ENCODE measurements at places on chromosomes 12 and 14.
A peak's percentile ranks its signal among the peaks of the same experiment; 100 is the strongest.

DNA sequence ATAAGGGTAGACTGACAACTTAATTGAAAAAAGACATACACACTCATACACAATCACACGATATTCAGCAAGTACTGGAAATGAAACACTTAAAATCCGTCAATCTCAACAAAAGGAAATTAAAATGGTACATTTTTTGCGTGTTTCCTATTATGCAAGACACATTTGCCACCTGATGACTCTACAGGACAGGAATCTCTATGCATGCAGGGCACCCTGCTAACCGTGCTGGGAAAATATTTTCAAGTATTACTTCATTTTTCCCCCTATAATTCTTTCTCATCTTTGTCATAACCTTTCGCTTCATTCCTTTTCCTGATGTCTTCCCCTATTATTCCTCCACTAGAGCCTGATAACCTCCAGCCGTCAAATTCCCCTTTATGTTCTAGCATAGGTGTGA is 150.2 kb downstream of the TMEM132D start:
- no peak for DNase-seq

GRCh38 chr12:64480148-64480547 is 28.2 kb downstream of the TBK1 start:
- no peak for DNase-seq

DNA sequence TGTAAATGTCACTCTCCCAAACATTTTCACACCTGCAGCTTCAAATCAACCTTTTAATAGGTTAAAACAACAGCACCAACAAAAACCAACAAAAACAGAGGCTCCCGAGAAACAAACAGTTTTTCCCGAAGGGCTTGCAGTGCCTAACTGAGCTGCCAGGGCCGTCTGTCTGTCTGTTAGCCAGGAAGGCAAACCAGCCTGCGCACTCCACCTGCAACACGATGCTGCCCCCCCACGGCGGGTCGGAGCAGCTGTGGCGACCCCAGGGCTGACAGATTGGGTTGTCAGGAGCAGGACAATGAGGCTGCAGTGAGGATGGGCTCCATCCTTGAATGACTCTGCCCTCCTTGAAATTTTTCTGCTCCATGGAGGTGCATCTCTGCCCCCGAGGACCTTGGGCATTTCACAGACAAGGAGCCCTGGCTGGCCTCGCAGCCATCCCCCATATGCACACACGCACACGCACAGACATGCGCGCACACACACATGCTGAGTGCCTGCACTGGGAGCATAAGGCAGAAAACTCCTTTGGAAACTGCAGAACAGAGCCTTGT is 2.6 kb downstream of the RTL1 start:
- DNase-seq, result no peak

GRCh38 chr14:96145116-96145864 is 59.3 kb upstream of the BDKRB2 start:
- DNase-seq, result no peak

- peak; percentile 2 for DNase-seq
Observed at GRCh38 chr12:125330645-125331341, 265.6 kb downstream of the AACS start.

DNA sequence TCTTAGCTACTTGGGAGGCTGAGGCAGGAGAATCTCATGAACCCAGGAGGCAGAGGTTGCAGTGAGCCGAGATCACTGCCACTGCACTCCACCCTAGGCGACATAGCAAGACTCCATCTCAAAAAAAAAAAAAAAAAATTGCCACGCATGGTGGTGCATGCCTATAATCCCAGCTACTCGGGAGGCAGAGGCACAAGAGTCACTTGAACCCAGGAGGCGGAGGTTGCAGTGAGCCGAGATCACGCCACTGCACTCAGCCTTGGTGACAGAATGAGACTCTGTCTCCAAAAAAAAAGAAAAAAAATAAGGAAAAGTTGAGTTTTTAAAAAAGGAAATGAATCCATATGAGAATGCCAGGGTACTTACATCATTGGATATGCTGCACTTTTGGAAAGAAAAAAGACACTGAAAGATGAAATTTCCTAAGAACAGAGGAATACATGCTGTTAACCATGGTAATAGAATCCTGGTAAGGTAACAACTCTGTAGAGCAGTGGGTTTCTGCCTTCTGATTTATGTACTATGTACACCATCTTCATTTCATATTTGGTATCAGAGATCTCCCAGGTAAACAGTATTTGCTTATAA is 222.7 kb downstream of the ERC1 start:
- no peak for DNase-seq

DNA sequence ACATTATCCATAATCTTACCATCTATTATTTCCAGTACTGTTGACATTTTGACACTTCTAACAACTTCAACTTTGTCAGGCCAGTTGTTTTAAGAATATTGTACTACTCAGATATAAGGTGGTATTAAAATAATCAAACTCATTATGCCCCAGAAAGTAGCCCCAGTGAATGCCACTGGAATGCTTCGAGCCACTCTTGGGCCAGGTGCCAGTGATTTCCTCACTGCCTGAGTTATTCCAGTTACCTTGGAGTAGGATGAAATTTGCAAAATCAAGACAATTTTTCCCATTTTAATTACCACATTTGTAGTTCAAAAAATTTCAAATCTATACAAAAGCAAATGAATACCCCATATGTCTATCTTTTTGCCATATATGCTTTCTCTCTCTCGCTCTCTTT is 9.2 kb downstream of the CIPC start:
- no peak for DNase-seq

DNA sequence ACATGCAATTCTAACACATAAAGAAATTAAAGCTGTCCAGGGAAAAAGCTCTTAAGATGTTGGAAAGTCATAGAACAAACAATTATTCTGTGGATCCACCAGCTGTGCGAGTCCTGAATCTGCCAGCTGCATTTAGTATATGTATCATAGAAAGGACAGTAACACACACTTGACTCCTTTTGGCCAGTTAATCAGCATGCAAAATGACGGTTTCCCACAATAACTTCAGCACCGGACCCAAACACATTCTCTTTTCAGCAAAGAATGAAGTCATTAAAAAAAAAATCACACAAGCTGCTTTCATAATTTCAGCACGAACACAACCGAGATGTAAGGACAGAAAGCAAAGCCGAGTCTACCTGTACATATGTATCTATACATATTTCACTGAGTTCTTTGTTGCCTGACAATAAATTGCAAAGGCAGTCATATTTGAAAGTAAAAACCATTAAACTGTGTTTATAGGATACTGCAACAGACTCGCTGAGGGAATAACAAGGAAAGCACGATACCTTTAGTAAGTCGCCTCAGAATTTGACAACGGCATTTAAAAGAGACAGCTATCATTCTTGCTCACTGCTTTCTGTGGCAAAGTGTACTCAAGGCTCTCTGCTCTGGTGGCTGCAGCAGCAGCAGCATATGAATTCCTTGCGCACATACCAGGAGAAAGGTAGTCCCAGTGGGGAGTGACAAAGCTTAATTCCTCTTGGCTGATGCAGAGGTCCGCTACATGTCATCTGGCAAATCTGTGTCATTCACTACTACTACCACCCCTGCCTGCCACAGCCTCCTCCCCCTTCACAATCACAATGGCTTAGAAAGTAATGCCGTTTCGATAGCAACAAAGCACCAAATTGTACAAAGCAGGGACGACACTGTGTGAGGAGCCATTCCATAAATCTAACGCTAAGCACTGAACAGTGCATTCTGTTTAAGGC is at the start of gene GRIP1:
Gene GRIP1, minus strand, starts transcription at position 739 of the 938 bp plus-strand sequence. Its CDS starts 172 bp downstream, at position 567.
- no peak for DNase-seq

DNA sequence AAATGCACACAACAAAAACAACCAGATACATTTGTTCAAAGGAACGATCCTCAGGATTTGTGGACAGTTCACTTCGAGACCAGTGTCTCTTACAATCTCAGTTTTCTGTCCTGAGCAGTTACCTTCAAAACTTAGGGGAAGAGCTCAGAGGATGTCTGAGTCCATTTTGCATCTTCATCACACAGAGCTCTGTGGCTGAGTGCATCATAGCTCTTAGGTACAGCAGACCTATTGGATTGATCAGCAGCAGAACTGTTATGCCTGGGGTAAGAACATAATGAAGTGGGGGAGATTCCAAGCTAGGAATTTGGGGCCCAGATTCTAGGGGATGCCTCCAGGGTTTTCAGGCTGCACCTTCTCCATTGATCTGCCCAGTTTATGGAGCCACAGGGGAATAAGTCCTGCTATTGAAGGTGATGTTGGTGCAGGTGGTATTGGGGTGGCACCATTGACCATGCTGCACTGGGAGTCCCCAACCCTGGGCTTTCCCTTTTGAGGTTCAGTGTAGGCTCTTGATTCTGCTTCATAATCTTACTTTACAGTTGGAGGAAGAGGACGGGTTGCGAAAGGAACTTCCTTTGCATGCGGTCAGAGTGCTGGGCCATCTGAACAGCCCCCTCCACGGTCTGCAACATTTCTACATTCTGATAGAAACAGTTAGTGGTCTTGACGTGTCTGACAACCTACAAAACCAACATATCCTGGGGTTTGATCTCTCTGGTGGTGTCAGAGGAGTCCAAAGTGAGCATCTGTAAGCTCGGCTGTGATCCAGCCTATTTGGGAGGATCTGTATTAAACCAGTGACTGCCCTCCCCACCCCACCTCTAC is 112.8 kb downstream of the CHST11 start:
- DNase-seq, result no peak

DNA sequence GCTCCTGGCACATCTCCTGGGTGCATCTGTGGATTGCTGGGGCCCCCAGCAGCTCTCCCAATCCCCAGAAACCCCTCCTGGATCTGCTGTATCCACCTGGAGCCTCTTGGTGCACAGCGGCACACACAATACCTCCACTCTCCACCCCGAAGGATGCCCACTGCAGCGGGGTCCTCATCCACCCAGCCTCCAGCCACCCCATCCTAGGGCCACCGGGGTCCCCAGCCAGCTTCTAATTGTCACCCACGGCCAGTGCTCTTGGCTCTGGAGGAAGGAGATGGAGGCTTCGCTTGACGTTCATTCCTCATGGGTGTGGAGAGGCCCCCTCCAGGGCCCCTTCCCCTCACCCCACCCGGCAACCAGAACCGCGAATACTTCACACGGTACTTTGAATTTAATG is 31.6 kb upstream of the TMEM179 start:
- DNase-seq, result no peak

DNA sequence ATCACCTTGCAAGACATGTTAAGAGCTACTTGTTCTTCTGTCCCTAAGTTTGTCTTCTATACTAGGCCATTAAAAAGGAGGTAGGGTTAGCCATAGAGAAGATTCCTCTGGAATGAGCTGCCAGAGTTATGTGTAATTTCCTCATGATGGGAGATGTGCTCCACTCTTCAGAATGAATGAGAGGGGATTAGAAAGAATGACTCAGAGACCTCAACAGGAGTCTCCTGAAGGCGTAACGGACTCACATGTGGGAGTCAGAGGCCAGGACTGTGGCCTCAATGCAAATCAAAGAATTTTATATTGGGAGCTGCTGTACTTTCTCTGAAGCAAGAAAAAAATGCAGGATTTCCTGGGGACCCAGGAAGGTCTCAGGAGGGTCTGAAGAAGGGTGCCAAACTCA is 87.8 kb upstream of the ATXN7L3B start:
- no peak for DNase-seq

DNA sequence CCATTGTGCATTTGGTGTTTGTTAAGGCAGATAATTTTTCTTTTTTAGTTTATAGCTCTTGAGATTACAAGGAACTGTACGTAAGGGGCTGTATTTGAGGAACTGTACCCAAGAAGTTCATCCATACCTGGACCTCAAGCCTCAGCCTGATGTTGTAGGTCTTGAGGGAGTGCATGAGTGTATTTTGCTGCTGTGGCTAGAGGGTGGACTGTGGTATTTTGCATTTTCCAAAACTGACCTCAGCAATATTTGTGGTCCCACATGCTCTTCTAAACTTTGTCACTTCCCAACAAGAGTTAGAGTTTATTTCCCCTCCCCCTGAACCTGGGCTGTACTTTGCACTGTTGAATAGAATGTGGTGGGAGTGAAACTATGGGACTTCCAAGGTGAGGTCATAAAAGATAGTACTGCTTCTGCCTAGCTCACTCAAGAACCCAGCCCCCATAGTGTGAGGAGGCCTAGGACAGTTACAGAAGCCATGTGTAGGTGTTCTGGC is 42.2 kb upstream of the FBXO33 start:
- DNase-seq, result no peak

GRCh38 chr12:67705394-67706370 is 57.1 kb downstream of the DYRK2 start:
- DNase-seq, result no peak

- no peak for DNase-seq
Observed at GRCh38 chr14:50603565-50603964, 43.6 kb downstream of the ATL1 start.

- DNase-seq, result no peak
Observed at GRCh38 chr14:100816286-100816949, 9.5 kb upstream of the MEG3 start.

GRCh38 chr12:131571827-131572226 is 139.1 kb upstream of the SFSWAP start:
- DNase-seq, result no peak

DNA sequence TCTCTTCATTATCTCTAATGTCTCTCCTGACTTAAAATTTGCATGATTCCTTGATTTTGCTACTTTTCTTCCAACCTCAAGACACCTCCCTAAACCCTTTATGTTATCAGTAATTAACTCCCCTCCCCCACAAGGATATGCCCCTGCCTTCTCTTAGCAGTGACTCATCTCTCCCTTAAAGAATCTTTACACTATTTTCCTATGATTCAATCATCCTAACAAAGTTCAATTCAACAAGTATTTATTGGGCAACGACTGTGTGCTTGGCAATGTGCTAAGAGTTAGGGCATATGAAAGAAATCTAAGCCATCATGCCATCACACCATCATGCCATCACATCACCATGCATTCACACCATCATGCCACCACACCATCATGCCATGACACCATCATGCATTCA is 80.1 kb downstream of the ANO2 start:
- DNase-seq, result no peak

DNA sequence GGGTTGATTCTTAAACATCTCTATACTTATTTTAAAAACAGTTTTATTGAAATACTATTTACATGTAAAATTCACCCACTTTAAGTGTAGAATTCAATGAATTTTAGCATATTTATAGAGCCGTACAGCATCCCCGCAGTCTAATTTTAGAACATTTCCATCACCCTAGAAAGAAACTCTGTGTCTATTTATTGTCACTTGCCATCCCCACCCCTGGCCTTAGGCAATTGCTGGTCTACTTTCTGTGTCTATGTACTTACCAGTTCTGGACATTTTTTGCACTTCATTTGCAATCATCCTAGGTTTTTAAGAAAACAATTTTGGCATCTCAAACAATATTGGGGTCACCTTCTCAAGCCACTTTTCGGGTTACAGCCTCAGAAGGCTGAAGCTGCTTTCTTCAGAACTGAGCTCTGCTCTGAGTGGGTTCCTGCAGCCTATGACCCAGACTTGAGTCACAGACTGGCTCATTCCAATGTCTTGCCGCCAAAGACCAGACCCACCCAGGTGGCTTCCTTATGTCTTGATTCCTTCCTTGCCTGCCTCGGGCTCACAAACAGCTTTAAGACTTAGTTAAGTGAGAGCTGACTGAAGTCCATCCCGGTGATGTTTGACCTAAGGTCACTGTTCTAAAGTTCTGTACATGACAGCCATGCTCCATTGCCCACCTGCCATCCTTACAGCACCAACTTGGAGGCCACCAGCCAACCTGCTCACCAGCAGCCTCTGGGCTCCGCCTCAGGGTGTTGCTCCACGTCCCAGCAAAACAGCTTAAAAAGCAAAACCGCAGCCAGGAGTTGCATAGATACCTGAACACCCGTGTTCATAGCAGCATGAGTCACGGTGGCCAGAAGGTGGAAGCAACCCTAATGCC is 131.5 kb downstream of the CHST11 start:
- DNase-seq, result no peak
